ENCODE measurements at places on chromosomes 12 and 14.

GRCh38 chr14:25252793-25253192, 202.8 kb upstream of the STXBP6 start:
- no peak for DNase-seq

DNA sequence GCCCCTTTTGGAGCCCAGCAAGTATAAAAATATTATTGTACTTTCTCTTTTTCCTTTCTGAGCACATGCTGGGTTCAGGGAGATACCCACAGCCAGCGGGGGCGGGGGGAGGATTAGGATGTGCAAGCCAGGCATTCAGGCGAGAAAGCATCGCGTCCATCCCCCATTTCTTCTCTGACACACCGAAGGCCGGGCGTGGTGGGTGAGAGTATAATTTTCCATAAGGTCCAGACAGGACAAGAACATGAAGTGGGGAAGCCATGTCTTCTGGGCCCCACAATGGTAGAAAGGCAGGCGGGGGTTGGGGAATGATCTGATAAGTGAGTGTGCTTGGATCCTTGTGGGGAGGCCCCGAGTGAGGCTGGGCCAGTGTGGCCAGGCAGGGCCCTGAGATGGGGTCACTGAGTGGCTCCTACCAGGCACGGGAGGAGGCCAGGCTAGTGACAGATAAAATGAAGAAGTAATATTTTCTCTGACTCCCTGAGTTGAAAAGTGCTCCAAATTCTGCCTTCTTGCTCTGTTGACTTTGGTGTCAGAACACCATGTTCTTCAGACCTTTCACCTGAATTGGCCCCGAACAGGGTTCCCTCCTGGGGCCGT, 10.7 kb upstream of the LRTM2 start:
- DNase-seq, result no peak

- peak; percentile 6 for DNase-seq
Measured at GRCh38 chr12:109264095-109264942, 44.8 kb downstream of the FOXN4 start.

DNA sequence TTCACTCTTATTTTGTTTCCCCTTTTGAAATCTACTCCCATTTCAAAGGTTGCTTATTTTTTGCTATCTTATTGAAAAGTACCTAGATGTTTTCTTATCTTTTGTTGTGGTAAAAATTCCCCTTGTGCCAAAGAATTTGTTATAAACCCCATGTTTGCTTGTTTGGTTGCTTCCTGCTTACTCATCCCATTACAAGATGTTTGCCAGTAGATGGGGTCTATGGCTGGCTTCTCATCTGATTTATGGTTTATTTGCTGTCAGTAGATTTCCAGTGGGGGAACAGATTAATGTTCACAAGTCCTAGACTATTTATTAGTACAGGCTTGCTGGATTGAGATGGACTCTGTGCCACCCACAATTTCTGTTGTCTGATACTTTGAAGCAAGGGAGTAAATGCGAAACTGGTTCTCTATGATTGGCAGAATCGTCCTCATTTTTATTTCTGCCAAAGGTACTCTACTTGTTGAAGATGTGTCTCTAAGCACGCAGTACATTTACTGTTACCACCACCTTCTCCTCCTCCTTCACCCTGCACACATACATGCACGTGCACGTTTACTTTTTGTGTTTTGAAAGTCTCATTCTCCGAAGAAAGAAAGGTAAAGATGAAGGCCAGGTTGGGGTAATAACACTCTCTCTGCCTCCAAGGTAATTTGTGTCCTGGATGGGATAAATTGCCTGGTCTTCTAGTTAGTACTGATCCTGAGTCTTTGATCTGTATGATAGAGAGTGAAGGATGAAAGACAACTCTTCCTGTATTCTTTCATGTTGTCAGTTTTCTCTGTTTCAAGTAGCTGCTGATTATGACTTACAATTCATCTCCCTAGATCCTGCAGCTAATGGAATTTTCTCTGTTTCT, 117.2 kb upstream of the ATP2B1 start:
- DNase-seq, result no peak

- DNase-seq, result no peak
Measured at GRCh38 chr12:130511285-130511684, 173.6 kb downstream of the PIWIL1 start.

DNA sequence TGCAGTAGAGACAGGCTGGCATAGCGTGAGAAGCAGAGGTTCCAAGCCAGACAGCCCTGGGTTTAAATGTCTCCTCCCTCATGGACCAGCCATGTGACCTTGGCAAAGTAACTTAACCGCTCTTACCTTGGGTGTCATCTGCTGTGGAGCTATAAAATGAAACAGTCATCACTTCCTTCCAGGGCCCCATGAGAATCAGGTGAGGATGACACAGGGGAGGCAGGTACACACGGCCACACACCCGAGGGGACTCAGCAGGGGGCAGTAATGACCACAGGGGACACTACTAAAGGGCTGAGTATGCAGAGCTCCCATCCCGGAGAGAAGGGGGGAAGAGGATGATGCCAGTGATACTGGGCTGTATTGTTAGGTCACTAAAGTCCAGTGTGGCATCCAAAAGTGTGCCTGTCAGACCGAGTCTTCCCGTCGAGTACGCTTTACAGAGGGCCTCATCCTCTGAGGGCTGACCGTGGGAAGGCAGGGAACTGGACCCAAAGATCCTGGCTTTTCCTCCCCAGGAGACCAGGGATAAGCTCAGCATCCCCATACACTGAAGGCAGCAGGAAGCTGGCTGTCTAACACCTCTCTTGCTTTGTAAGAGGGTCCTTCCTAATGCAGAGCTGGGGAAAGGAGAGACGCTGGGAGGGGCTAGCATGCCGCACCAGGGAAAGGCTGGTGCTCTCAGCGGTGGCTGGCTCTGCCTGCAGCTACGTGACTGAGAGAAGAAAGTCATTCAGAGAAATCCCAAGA, 94.2 kb downstream of the SINHCAF start:
- no peak for DNase-seq

Data from hippocampal formation (tissue), 2 donors.